CD8-positive, alpha-beta memory T cell (primary cell): ENCODE measurements at places on chromosomes 4 and X.

- no peak for DNase-seq
These were observed 62.8 kb upstream of the NKX1-1 start for GRCh38 chr4:1469043-1469442.

GRCh38 chrX:50978920-50979682 is 68.6 kb downstream of the BMP15 start:
- no peak for DNase-seq

DNA sequence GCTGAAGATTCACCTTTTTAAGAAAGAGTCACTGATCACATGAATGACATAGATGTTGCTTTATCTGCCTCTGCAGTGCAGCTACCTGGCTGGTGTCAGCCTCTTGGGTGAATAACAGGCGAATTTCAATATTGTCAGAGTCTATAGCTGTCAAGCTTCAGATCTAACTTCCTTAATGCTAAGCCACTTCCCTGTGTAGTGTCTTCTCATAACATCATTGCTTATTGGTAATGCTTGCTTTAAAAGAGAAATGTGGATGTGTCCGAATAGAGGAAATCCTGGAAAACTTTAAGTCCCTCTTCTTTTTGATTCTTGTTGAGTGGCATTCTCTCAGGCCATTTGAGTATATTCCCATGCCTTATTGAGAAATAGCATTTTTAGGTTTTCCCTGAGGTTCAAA is 7.3 kb upstream of the IGFBP7 start:
- no peak for DNase-seq

GRCh38 chrX:34559325-34559724 is 97.8 kb downstream of the TMEM47 start:
- no peak for DNase-seq

DNA sequence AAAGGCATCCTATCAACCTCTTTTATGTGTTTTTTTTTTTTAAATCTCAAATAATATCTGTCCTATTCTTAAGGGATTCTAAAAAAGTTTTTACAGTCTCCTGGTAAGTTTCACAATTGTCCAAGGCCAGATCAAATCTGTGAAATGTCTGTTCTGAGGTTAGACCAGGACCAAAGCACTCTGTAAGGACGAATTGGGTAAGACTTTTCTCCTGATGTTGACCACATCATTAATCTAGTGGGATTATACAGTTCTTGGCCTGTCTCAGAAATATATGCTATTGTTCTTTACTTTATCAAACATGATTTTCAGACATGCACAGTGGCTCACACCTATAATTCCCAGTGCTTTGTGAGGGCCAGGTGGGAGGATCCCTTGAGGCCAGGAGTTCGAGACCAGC is 45.8 kb upstream of the TMEM131L start:
- DNase-seq, result no peak

- DNase-seq, result no peak
These were observed 16.2 kb downstream of the SLC4A4 start for GRCh38 chr4:71355045-71355444.

DNA sequence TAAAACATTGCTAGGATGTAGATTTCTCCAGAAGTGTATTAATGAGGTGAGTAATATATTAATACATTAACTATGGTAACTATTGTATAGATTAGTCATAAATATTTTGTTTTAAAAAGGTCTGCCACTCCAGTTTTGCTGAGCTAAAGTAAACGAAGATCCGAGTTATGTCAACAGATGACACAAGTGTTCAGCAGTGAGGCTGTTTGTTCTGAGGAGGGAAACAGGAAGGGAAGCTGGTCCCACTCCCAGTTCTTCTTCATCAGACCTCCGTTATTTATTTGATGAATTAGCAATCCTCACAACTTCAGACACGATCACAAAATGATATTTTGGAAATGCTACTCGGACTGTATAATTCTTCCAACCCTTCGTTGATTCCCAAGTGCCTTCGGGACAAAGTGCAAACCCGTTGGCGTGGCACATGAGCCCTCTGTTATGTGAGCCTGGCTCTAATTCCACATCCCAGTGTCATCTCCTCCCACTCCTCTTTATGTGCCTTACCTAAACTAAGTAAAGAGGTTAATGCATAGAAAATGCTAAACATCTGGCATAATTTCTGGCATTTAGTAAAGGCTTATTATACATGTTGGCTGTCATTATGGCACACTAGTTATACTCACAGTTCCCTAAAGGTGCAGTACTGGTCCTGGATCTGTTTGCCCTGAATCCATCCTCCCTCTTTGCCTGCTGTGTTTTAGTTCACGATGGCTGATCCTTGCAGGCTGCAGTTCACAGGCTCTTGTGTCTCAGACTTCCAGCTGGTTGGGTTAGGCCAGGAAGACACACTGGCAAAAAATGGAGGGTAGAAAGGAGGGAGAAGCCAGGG is 190.6 kb upstream of the LNX1 start:
- DNase-seq, result no peak

GRCh38 chr4:7121174-7121573 is 53.3 kb upstream of the GRPEL1 start:
- no peak for DNase-seq

GRCh38 chr4:11338956-11339782 is 89.5 kb downstream of the HS3ST1 start:
- DNase-seq, result no peak

DNA sequence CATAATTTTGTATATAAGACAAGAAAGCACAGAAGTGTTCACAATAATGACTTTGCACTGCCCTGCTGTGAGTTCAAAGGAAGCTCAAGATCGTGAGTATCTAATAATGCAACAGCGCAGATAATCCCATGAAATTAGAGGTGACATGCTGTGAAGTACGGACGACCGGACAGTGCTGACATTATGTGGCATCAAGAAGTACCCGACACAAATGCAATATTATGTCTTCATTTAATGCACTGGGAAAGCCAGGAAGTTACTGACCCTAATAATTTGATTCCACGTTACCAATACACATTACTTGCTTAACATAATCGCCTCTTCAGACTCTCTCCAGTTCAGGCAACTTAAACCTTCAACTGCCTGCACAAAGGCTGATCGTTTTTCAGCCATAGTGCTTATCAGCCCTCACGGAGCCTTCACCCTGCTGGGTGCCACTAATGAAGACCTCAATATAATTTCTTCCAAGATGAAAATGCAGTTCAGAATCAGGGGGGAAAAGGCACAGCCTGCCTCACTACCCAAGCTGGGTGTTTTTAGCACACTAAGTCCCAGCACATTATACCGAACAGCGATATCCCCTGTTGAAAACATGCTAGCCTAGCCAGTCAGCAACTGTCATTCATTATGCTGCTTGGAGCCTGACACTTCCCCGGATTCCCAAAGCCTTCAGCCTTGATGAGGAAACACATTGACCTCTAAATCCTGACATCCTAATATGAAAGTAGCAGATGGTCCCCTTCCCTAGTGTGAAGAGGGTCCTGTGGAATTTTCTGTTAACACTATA is 56.1 kb downstream of the SLC7A11 start:
- DNase-seq, result no peak

DNA sequence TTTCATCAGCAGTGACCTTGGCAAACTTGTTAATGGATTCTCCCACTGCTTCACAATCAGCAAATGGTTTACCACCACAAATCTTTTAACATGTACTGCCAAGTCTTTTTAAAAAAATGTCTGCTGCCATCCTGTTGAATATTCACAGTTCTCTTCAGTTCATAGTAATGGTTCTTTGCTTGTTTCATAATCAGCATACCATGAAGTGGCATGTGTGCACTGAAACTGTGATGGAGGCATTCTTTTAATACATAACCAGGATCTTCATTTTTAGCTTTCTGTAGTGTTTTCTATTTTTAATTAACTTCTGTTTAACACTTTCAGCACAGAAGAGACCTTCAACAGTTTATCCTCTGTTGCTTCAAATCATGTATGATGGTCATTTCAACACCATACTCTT is 230.1 kb upstream of the ARSJ start:
- no peak for DNase-seq

GRCh38 chr4:99669084-99669483 is 11.5 kb upstream of the C4orf54 start:
- DNase-seq, result no peak

DNA sequence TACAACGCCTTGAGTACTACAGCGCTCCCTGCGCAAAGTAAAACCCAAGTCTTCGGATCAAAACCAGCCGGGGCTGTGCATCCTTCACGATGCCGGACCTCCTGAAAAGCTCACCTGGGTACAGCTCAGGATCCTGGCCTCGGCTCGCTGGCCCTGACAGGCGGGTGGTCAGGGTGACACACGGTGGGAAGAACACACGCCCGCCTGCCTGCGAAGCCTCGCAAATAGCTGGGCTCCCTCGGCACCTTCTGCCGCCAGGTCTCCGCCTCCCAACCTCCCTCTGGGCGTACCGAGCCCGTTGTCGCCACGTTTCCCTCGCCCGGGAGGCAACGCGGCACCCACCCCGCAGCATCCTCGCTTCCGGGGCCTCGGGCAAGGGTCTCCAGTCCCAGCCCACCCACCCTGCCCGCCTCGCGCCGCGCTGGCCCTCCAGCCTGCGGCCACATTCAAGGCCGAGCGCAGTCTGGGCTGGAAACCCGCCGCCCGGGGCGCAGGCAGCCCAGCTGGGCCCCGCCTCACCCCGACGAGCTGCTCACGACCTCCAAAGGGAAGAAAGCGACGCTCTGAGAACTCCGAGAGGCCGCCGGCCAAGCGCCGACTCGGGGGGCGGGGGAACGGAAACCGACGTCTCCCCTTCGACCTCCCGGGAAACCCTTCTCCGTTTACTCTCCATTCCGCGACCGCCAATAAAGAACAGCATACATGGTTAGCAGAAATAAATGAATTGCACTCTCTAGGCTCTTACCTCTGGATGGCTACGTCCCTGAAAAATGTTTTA is 511 bp downstream of the PPM1K start:
- DNase-seq, result peak; percentile 73

DNA sequence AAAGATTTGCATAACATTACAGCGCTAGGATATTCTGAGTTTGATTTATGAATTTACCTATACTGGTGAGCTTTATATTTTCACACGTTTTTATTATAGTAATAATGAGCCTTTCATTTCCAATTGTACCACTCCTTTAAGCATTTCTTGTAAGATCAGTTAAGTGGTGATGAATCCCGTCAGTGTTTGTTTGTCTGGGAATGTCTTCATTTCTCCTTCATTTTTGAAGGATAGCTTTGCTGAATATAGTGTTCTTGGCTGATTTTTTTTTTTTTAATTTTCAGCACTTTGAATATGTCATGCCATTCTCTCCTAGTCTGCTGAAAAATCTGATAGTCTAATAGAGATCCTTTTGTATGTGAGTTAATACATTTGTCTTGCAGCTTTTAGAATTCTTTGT is 70.1 kb downstream of the IL15 start:
- DNase-seq, result no peak

- DNase-seq, result no peak
These were observed 29.4 kb downstream of the TRPC5 start for GRCh38 chrX:112053169-112053568.

DNA sequence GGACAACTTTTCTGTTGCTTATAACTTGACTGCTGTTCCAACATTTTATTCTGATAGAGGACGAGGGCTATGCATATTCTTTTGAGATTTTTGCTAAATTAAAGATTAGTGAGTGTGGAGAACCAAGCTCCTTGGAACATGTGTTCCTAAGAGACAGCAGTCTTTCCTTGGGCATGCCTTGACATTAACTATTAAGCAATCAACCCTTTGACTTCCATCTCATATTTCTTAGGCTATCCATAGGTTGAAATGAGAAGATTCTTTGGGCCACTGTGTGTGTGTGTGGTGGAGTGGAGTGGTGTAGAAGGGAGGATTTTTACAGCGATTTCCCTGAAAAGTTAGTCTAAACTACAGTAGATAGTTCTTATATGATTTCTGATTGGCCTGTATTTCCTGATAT is 127.4 kb upstream of the POF1B start:
- no peak for DNase-seq

DNA sequence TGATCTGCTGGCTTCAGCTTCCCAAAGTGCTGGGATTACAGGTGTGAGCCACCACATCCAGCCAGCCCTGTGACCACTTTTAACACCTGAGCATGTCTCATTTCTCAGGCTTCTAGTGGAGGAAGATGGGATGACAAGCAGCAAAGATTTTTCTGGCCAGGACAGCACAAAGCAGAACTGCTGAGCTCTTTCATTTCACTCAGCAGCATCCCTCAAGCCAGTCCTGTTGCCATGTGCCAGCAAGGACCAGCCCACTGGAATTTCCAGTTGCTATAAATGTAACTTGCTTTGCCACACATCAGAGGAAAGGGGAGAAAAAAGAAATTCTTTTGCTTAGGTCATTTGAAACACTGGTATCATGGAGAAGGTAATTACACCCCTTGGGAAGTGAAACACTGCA is 75.9 kb downstream of the SLC9A7 start:
- no peak for DNase-seq

DNA sequence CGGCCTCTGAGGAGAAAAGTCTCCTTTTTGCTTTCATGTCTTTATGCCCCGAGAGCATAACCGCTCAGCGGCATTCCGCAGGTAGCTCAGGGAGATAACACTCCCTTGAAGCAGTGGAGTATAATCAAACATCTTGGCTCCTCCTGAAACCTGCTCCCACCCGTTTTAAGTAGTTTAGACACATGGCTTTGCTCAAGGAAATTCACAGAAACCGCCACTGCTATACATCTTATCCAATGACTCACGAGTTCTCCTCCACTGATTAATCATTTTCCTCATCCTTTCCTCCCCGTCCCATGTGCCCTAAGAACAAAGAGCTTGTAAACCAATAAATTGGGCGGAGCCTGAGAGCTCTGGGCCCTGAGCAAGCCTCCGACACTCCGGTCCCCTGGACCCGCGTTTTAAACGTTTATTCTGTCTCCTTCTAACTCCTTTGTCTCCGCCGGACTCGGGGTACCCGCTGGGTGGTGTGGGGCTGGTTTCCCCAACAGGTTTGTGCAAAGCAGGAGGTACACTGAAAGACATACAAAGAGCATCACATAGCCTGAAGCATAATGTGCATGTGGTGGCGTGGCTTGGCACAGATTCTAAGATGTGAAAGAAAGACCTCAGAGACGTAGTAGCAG is 401.2 kb downstream of the TLL1 start:
- no peak for DNase-seq

- DNase-seq, result no peak
These were observed 611.8 kb downstream of the SPOCK3 start for GRCh38 chr4:166622425-166622977.

DNA sequence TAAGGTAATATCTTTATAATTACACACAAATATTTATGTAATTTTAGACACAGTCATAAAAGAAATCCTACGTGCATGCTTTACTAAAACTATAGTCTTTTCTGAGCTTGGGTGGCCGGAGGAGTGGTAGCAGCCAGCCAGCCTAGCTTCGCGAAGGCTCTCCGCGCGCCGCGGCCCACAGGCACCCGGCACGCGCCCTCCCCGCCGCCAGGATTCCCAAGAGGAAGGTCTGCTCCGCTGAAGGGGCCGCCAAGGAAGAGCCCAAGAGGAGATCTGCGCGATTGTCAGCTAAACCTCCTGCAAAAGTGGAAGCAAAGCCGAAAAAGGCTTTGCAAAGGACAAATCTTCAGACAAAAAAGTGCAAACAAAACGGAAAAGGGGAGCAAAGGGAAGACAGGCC is 8.7 kb upstream of the PJA1 start:
- no peak for DNase-seq

DNA sequence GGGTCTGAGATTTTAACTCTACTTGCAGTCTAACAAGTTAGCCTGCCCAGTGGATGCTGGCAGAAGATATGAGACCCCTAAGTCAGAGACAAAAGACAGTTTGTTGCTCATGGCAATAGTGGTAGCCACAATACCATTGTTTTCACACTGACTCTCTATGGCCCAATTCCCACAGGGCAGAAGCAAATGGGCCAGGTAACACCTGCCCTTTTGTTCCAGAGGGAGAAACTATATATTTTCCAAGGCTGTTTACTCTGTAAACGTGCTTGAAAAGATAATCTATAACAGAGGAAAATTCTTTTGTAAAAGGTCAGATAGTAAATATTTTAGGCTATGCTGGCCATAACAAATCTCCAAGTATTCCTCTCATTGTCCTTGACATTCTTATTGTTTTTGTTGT is 57.2 kb upstream of the NPNT start:
- DNase-seq, result no peak
